ENCODE measurements at places on chromosomes 3 and 15.

- no peak for DNase-seq
Observed at GRCh38 chr3:109952924-109953323, 615.6 kb upstream of the DPPA4 start.

DNA sequence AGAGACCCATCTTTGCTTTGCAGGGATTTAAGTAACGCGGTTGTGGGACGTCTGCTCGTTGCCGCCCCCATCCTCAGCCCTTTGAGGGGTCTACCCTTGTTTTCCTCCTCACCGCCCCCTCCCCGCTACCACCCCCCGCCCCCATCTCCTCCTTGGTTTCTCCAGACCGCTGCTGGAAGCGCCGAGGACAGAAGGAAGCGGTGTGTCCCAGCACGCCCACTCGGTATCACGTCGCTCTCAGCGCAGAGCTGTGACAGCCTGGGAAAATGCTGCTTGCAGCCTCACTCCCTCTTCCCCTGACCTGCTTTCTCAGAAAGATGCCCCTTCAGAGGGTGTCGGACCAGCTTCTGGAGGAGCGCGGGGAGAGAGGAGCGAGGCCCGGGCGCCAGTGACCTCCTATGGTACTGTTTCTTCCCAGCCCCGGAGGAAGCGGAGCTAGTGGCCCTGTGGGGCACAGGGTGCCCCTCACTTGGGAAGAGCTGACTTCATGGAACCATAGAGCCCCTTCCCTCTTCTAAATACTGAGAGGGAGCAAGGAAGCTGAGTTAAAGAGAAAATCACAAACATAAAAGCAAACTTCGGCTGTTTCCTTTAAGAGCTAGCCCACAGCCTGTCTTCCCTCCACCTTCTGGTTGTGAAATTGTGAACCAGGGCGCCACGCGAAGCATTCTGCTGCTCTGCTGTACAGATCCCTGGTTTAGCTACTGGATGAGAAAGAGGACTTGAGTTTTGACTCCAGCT lies 698 bp downstream of the IL1RAP start:
- no peak for DNase-seq

- no peak for DNase-seq
Observed at GRCh38 chr3:178181784-178182183, 354.5 kb upstream of the KCNMB2 start.

DNA sequence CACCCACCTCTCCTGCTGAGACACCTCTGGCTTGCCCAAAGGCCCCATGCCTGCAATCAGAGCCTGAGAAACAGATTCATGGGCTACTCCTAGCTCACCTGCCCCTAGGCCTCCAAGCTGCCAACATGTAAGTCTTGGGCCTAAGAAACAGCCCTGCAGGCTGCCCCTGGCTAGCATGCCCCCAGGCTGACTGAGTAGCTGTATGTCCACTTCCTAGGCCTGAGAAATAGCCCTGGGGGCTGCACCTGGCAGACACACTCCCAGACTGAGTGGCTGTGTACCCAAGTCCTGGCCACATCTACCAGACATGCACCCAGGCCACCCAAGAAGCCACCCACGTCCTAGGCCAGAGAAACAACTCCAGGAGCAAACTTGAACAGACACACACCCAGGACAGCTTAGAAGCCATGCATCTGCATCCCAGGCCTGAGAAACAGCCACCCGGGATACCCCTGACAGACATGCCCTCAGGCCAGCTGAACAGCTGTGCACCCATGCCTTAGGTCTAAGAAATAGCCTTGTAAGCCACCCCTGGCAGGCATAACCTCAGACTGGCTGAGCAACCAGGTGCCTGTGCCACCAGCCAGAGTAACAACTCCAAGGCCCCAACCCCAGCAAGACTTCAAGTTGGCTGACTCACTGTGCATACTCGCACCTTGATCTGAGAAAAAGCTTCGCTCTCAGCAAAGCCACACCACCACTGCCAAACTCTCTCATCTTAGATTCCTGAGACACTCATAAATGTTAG lies 12.0 kb upstream of the NRG4 start:
- DNase-seq = no peak

GRCh38 chr3:52440671-52441070 lies 4.2 kb downstream of the SEMA3G start:
- DNase-seq = no peak

DNA sequence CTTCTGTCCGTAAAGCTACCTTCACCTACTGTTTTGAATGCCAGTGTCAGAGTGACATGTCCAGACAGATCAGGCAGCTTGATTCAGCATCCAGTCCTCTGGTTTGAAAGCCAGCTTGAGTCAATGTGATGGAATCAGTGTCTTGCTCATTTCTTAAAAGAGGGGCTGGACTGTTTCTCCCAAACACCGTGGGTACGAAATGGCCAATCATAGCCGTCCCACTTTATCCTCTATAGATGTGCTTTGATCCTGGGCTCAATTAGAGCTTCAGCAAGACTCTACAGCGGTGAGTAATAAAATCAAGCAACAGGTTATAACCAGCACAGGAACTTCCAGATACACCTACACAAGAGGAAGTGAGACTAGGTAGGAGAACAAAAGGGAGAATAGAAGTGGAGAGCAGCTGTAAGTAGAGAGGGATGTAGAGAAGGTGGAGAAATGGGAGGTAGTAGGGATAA lies 17.0 kb upstream of the OR5K1 start:
- DNase-seq = no peak

- no peak for DNase-seq
Observed at GRCh38 chr3:69699183-69699582, 40.1 kb upstream of the MITF start.

DNA sequence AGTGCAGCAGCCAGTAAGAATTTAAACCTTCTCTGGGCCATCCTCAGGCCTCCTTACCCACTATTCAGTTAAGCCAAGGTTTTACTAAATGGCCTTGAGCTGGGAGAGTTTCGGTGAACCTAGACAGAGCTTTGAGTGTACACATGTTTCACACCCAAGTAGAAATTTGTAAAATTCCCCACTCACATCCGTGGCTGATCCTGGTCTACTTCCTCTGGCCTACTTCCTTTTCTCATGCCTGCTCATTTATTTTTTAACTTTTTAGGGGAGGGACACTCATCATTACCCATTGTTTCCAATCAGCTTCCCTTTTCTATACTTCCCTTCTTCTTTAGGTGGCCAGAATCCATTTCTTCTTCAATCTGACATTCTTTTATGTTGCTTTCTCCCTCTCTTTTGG lies 7.6 kb downstream of the CX3CR1 start:
- no peak for DNase-seq

GRCh38 chr15:74042603-74043424 lies 39.5 kb downstream of the GOLGA6A start:
- peak; percentile 3 for DNase-seq

Measured in D721Med (cell line).